PC-3 (cell line): ENCODE measurements at places on chromosomes 3 and 15. TPM values are rescaled to one million over a fixed set of nuclear protein-coding genes. Genes with fewer than 3 reads are reported as not detected.

ZNF385D gene
- 2.9 and 5.9 TPM in 2 replicates for total RNA-seq

TMEM266 gene
- total RNA-seq = not detected in 2 replicates

FANCI gene
- total RNA-seq = 38.4 and 49.5 TPM in 2 replicates

ERC2 gene
- total RNA-seq = 0.77 and 3.3 TPM in 2 replicates

UPK1B gene
- 0.04 TPM in 1 of 2 replicates, not detected in the other for total RNA-seq

CACNA1D gene
- total RNA-seq = not detected in 2 replicates

SATB1 gene
- 15.6 and 28.6 TPM in 2 replicates for total RNA-seq

SCN5A gene
- 0.06 TPM in 1 of 2 replicates, not detected in the other for total RNA-seq

RPL29 gene
- total RNA-seq = 1,539 and 1,807 TPM in 2 replicates

MYL3 gene
- total RNA-seq = not detected in 2 replicates

CFAP100 gene
- not detected in 2 replicates for total RNA-seq

DCLK3 gene
- not detected in 2 replicates for total RNA-seq

CCDC9B gene
- 56.1 and 101 TPM in 2 replicates for total RNA-seq

GP5 gene
- total RNA-seq = not detected in 2 replicates

SLC28A1 gene
- 0.58 and 1.1 TPM in 2 replicates for total RNA-seq

LRRC34 gene
- 1.8 and 3.8 TPM in 2 replicates for total RNA-seq

SLC2A2 gene
- total RNA-seq = not detected in 2 replicates

HYKK gene
- total RNA-seq = 2.9 and 7.3 TPM in 2 replicates

RBMS3 gene
- total RNA-seq = 5.4 and 13.5 TPM in 2 replicates

CCDC33 gene
- total RNA-seq = 0.77 TPM in 1 of 2 replicates, not detected in the other

DOCK3 gene
- under 0.01 and 0.15 TPM in 2 replicates for total RNA-seq

WDR49 gene
- 0.33 TPM in 1 of 2 replicates, not detected in the other for total RNA-seq

CLPX gene
- total RNA-seq = 19.3 and 22.5 TPM in 2 replicates

IGDCC3 gene
- total RNA-seq = not detected in 2 replicates

MUC20 gene
- total RNA-seq = 0.69 and 2.2 TPM in 2 replicates

SLC26A6 gene
- 38.1 and 44.9 TPM in 2 replicates for total RNA-seq

UBAP1L gene
- total RNA-seq = 1.4 and 3.4 TPM in 2 replicates

SMCO1 gene
- not detected in 2 replicates for total RNA-seq

HIGD1A gene
- 118 and 154 TPM in 2 replicates for total RNA-seq

ROBO2 gene
- not detected in 2 replicates for total RNA-seq

RLBP1 gene
- total RNA-seq = not detected in 2 replicates

CCR8 gene
- not detected in 2 replicates for total RNA-seq

SAMD7 gene
- total RNA-seq = not detected in 2 replicates

SLC9C1 gene
- not detected in 2 replicates for total RNA-seq

ROPN1 gene
- total RNA-seq = not detected in 2 replicates

ZBTB20 gene
- total RNA-seq = 1.3 and 3.7 TPM in 2 replicates

DNAH12 gene
- total RNA-seq = 0.07 TPM in 1 of 2 replicates, not detected in the other

ZDHHC19 gene
- not detected in 2 replicates for total RNA-seq

PRKCD gene
- 7.8 and 18.7 TPM in 2 replicates for total RNA-seq

GOLGA8S gene
- total RNA-seq = not detected in 2 replicates

KCNMB3 gene
- 1.2 and 2.3 TPM in 2 replicates for total RNA-seq

TIGIT gene
- not detected in 2 replicates for total RNA-seq
